GDM1 (cell line): ENCODE measurements at places on chromosomes 3 and 15.

DNA sequence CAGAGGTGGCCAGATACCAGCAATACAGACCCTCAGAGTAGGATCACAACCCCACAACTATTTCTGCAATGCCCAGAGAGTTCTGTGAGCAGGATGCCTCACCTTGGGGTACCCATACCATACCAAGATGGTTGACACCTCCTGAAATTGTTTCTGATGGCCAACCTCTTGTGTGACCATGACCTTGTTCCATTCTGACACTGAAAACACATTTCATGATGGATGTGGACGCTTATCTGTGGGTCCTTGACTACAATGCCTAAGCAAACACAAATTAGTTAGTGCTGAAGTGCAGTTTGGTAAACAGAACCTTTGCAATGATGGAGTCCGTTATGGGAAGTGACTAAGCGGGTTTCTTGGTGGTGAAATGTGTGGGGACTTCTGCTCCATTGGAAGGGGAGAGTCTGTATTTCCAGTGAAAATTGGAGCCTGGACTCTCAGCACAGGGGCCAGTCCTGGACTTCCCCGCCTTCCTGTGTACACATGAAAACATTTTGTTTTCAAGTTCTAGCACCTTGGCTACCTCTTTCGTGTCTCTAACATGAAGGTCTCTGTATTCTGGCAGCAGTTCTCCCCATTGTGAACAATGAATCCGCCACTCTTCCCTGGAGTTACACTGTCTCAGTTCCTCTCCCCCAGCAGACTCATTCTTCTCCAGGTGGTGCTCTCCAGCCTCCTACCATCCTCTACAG lies 106.2 kb downstream of the XXYLT1 start:
- DNase-seq = no peak

GRCh38 chr15:47326410-47327333 lies 390.6 kb upstream of the SEMA6D start:
- no peak for DNase-seq

- DNase-seq = peak; percentile 35
Measured at GRCh38 chr15:77160562-77161478, 89.9 kb upstream of the TSPAN3 start.

DNA sequence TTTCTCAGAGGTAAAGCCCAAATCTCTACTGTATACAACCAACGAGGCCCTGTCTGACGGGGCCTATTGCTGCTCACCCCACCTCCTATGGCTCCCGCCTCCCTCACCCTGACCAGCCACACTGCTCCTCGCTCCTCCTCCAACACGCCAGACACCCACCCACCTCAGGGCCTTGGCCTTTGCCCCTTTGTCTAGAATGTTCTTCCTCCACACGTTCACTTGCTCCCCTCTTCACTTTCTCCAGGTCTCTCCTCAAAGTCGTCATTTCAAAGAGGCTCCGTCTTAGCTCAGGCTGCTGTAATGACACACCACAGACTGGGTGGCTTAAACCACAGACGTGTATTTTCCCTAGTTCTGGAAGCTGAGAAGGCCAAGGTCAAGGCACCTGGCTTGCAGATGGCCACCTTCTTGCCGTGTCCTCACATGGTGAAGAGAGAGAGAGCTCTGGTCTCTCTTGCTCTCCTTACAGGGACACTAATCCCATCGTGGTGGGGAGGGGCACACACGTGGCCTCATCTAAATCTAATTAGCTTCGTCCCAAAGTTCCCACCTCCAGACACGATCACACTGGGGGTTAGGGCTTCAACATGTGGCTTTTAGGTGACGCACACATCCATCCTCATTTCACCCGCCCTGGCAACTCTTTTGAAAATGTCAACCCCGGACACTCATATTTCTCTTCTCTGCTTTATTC lies 98.2 kb downstream of the TLE3 start:
- no peak for DNase-seq

DNA sequence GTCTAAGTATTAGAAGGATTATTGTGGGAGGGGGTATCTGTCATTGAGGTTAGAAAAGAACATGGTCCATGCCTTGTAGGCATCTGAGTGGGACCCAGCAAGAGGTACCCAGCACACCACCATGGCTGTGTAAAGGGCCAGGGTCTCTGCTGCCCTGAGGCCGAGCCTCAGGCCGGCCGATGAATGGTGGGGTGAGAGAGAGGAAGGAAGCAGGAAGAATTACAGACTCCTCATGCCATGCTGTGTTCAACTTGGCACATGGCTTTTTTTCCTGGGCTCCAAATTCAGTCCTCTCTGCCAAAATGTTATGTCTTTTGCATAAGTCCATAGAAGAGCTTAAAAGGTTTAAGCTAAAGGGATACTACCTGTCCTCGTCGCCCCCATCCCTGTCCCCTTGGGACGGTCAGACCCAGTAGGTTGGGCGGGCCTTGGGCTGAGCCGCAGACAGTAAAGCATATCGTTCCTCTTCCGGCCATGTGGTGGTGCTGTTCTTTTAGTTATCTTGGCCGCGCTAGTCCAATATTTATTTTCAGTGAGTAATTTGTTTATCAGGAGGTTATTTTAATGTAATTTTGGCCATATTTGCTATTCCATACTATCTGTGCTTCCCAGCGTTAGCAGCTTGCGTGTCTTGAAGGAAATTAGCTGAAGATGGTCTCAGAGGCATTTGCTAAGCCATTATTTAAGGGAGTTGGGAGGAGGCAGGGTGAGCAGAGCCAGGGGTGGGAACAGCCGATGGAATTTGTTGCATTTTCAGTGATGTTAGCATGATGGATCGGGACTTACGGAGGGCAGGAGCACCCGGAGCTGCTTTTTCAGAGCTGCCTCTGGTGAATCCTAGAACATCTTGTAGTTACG lies 152.4 kb downstream of the AGBL1 start:
- DNase-seq = peak; percentile 4

DNA sequence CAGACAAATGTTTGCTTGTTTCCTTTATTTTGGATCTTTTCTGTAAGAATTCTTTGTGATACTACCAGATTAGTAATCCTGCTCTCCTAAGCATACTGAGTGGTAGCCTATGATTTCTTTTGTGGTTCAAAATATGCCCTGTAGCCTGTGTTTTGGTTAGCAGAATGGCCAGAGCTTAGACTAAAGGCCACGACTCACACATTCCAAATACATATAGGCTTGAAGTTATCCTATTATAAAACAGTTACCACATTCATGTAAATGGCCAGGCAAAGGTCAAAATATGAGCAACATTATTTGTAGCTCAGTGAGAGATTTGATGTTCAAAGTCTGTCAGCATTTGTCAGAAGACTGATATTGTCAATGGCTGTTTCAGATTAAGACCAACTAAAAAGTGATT lies 84.5 kb downstream of the MITF start:
- DNase-seq = no peak

DNA sequence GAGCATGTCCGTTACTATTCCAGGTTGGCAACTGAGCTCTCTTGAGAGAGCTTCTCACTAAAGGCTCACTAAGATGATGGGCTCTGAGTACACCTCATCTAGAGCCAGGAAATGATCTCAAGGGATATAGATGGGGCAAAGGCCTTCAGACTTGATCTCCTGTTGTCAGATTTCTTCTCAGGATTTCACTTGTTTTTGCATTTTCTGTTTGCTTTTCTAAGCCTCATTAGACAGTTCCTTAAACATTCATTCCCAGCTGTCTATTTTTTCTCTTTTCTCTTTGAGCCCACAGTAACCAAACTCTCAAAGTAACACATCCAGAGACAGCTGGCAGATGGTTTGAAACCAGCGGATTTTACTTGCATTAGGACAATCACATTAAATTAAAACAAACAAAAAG lies 28.4 kb upstream of the ARL8B start:
- DNase-seq = no peak

DNA sequence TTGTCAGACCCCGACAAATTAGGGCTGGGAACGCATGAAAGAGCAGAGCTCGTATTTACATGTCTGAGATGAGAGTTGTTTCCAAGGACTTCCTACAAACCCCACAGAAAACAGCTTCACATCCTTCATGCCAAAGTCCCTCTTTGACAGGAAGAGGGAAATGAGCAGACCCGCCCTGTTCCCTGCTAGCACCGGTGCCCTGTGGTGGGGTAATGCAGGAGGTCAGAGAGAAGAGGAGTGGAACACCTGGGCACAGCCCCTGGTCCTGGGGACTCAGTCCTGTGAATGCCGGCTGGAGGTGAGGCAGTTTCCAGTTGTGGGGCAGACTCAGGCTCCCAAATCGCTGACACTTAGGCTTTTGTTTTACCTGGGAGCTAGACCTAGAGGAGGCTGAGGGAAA lies 4.0 kb downstream of the PLA2G4D start:
- no peak for DNase-seq

- no peak for DNase-seq
Measured at GRCh38 chr3:142445816-142446254, 2.0 kb downstream of the XRN1 start.

GRCh38 chr3:124881976-124882697 lies 5.0 kb downstream of the ITGB5 start:
- no peak for DNase-seq

- no peak for DNase-seq
Measured at GRCh38 chr3:67602816-67603215, 51.6 kb downstream of the SUCLG2 start.

DNA sequence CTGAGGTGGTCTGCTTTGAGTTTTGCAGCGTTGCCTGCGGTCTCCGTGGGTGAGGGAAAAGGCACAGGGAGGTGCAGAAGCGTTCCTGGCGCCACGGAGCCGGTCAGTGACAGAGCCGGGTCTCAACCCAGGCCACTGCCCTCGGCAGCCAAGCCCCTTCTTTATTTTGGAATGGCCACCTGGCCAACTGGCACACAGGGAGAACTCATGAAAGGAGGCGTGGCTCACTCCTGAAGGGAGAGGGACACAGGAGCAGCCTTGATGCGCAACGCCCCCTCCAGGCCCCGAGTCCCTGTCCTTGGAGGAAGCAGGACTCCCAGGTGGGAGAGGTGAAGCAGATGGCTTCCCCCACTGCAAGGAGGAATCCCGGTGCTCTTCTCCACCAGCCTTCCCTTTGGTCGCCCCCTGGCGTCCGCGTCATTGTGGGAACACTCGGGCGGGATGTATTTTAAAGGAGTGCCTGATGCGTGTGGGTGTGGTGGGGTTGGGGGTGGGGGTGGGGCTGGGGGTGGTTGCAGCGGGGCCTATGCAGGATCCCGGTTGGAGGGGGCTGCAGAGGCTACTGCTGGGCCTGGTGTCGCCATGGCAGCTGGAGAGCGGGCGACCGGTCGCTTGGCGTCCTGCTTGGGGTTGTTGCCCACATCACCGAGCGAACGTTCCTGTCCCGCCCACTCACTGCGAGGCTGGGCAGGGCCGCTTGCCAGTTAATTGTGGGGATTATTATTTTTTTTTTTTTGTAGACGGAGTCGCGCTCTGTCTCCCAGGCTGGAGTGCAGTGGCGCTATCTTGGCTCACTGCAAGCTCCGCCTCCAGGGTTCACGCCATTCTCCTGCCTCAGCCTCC lies 32.6 kb downstream of the APBA2 start:
- DNase-seq = no peak

DNA sequence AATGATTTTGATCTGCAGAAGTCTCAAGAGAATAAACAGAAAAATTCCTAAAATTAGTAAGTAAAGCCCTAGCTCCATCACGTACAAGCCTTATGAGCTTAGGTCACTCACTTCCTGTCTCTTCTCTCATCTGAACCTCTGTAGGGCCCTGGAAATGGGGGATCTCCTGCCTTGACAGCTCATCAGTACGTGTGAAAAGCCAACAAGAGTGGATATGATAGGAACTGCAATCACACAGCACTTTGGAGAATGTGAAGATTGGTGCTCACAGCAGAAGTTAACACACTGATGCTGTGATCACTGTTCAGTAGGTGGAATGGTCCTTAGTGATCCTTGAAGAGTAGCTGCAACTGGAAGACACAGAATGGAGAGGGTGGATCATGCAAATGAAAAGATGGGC lies 27.8 kb upstream of the ALDH1L1 start:
- no peak for DNase-seq

GRCh38 chr15:27137127-27137526 lies 166.1 kb downstream of the GABRG3 start:
- no peak for DNase-seq

DNA sequence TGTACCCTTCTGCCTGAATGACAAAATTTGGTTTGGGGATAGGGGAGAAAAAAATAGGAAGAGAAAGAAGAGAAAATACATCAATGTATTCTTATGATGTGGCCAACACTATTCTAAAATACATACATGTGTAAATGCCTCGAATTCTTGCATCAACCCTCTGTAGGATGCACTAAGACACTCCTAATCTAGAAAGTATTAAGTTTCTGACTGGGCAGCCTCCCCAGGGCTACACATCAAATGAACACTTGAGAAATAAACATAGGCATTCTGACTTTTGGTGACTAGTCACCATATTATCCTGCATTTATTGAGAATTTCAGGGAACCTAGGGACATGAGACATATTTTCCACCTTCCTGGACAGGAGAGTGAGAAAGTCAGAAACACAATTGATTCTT lies 109.2 kb downstream of the CPNE4 start:
- DNase-seq = no peak

GRCh38 chr3:65758876-65759598 lies 279.7 kb downstream of the MAGI1 start:
- DNase-seq = no peak

DNA sequence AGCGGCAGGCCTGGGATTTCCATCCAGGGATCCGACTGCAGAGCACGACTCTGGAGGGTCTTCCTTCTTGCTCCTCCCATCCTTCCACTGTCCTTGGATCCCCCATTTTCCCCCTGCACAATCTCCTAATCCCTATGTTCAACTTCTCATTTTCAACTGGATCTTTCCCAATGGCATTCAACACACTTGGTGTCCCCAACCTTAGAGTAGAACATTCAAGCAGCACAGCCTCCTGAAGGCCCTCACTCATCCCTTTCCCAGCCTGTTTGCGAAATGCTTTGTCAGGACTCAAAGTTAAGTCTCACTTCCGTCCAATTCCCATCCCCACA lies 32.3 kb downstream of the RPN1 start:
- no peak for DNase-seq

GRCh38 chr3:17626395-17626794 lies 116.0 kb downstream of the TBC1D5 start:
- DNase-seq = no peak

DNA sequence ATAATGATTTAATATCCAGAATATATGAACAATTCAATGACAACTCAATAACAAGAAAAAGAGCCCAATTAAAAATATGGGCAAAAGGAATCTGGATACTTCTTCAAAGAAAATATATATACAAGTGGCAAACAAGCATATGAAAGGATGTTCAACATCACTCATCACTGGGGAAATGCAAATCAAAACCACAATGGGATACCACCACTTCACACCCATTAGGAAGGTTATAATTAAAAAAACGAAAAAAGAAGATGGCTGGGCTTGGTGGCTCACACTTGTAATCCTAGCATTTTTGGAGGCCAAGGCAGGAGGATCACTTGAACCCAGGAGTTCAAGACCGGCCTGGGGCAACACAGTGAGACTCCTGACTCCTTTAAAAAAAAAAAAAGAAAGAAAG lies 4.1 kb downstream of the CCDC12 start:
- DNase-seq = no peak
